ENCODE measurements at places on chromosomes 4 and X.

- peak; percentile 37 for DNase-seq
Observed at GRCh38 chr4:16075061-16075460, 8.8 kb downstream of the PROM1 start.

- DNase-seq: no peak
Observed at GRCh38 chrX:20567108-20567507, 300.4 kb upstream of the RPS6KA3 start.

GRCh38 chr4:132065940-132066495 lies 1083.1 kb upstream of the PCDH10 start:
- no peak for DNase-seq

GRCh38 chrX:70219938-70220764 lies 14.3 kb upstream of the AWAT1 start:
- DNase-seq: no peak

- DNase-seq: peak; percentile 60
Observed at GRCh38 chr4:36835246-36835645, 409.3 kb upstream of the NWD2 start.

GRCh38 chrX:81278616-81279015 lies 76.7 kb downstream of the SH3BGRL start:
- no peak for DNase-seq

Measured in epithelial cell of proximal tubule (primary cell).